ENCODE measurements at places on chromosomes 12 and 14.
A peak's percentile ranks its signal among the peaks of the same experiment; 100 is the strongest.

- peak; percentile 84 for DNase-seq
Measured at GRCh38 chr14:80388980-80389711, 177.8 kb upstream of the DIO2 start.

DNA sequence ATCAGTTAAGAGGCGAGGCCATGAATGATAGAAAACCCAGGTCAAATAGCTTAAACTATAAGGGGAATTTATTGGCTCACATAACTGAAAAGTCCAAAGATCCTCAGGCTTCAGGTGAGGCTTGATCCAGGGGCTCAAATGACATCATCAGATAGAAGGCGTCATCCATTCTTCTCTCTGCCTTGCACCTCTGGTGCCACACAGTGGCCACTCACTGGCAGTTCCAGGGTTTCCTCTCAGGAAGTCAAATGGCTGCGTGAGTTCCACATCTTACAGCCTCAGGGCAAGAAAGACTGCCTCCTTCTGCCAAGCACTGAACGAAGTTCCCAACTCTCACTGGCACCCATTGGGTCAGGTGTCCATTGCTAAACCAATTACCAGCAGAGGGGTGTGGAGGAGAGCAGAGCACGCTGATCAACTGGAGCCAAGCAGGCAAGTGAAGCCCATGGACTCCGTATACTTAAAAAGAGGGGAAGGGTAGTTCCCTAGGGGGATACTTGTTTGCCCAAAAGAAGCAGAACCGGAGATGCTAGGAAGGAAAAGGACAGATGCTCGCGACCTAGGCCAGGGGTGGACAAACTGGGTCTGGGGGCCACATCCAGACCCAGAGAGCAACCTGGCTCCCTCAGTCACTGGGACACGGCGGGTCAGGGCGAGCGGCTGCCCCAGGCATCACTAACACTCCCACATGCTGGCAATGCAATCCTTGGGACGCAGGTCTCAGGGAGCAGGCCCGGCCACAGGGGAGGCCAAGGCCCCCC is 69.3 kb downstream of the SERPINA3 start:
- peak; percentile 8 for DNase-seq

- no peak for DNase-seq
Measured at GRCh38 chr12:75483431-75483830, 2.9 kb downstream of the GLIPR1 start.

DNA sequence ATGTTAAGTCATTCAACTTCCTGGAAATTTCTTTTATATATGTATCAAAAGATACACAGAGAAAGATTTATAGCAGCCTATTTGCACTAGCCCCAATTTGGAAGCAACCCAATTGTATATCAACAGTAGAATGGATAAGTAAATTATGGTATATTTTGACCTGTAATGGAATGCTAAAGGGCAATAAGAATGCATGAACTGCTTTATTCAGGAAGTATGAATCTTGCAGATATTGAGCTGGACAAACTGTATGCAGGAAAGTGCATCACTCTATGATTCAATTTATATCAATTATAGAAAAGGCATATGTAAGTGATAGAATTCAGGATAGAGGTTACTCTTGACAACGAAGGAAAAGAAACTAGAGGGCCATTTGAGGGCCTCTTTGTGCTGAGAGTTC is 913.1 kb upstream of the FBXO33 start:
- no peak for DNase-seq

DNA sequence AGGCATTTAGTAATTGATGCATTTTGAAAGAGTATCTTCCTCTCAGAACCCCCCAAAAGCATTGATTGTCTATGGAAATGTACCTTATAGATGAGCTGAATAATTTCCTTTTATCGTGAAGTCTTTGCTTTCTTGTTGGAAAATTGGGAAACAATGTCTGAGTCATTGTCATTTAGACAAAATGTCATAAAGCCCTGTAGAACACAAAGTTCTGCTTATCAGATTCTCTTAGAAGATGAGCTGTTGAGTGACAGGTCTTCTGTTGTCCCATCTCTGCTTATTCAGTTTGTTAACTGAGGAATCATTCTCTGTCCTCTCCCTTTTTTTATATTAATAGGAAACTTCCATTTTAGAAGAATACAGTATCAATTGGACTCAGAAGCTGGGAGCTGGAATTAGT is 22.9 kb downstream of the MAPKAPK5 start:
- DNase-seq: no peak

DNA sequence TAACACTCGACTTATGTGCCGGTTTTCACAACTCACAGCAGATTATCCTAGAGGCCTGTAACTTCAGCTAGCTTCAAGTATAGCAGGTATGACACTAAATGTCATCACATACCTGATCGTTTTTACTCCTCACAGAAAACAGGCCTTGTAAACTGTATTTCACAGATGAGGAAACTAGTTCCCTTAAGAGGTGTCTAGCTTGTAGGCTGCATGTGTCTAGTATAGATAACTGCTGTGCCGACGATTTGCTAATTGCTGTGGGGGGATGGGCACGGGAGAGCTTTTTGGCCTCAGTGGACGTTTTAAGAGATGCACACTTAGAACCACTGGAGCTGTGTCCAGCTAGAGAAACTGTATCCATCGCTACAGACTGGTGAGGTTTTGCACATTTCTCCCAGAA is 78.8 kb downstream of the PAPOLA start:
- DNase-seq: no peak

DNA sequence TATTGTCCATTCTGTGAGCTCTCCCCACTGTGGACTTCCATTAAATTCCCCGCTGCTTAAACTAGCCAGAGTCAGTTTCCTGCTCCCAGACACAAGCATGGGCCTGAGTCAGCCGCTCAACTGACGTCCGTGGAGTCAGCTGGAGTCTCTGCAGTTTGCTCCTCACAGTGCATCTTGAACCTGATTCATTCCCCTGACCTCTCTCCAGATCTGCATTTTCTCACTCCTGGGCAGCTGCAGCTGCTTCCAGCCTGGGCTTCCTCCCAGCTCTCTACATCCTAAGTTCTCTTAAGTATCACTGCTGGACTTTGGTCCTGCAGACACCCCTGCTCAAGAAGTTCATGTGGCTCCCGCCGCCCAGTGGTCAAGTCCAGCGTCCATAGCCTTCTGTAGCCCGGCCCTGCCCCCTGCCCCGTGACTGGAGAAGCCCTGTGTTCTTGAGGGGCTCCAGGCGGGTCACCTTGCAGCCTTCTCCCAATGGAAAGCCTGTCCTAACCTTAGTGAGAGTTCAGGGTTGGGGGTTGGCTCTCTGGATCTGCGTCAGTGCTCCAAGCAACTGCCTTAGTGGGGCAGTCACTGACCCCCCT is 20.0 kb downstream of the NFKBIA start:
- peak; percentile 85 for DNase-seq

DNA sequence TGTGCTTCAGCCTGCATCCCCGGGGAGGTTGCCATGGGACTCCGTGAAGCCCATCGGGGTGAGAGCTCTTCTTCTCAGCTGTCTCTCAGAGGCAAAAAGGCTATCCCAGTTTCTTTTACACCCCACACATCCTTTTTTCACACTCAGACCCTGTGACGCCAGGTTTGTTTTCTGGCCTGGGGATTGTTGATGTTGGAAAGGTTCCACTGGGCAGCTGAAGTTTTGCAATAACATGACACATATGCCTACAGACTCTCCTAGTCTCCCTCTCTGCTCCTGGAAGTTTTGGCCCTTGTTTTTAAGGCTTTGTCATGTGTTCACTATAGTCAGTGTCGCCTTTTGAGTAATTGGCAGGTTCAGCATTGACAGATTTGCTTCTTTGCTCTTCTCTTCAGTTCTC is 118.6 kb downstream of the SMOC1 start:
- DNase-seq: no peak

DNA sequence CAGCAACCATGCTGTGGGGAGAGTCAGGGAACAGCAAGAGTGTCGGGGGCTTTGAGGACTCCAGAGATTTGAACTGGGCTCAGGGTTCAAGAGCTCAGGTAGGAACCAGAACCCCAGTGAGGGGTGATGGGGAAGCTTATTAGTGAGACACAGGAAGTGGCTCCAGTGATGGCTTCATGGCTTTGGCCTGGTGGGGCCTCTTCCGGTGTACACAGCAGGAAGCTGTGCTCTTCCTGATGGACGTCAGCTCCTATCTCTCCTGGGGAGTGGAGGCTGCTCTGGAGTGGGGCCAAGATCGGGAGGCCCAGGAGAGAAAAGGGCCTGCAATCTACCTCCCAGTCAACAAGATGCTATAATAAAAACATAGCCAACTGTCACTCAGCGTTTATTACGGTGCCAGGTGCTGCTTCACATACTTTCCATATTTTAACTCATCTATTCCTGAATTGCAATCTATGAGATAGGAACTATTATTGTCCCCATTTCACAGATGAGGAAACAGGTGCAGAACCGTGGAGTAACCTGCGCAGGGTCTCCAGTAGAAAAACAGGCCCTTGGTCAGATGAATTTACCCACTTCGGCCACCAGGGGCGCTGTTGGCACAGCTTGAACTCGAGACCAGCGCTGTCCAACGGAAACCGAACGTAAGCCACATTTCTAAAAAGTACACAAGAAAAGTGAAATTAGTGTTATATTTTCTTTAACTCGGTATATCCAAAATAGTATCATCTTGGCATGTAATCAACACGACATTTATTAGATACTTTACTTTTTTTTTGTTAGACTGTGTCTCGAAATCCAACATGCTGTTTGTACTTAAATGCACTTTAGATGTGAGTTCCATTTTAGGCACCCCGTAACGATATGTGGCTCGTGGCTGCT is 63.6 kb upstream of the DLK1 start:
- DNase-seq: no peak

DNA sequence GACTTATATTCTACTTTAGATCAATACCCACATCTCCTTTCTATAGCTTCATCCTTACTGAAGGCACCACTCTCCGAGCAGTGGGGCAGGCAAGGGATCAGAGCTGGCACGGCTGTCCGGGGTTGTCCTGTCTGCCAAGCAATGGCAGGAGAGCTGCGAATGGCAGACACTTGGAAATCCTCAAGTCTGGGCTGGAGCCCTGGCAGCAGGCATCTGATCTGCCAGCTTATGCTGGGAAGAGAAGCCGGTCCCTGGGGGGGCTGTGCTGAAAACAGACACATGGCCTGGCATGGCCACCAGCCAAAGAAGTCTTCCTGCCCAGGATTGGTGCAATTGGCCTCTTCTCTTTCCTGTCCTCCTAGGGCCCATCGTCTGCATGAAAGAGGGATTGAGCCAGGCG is 280.2 kb upstream of the PWP1 start:
- no peak for DNase-seq

GRCh38 chr12:106285982-106286381 is 16.6 kb upstream of the TCP11L2 start:
- DNase-seq: no peak

DNA sequence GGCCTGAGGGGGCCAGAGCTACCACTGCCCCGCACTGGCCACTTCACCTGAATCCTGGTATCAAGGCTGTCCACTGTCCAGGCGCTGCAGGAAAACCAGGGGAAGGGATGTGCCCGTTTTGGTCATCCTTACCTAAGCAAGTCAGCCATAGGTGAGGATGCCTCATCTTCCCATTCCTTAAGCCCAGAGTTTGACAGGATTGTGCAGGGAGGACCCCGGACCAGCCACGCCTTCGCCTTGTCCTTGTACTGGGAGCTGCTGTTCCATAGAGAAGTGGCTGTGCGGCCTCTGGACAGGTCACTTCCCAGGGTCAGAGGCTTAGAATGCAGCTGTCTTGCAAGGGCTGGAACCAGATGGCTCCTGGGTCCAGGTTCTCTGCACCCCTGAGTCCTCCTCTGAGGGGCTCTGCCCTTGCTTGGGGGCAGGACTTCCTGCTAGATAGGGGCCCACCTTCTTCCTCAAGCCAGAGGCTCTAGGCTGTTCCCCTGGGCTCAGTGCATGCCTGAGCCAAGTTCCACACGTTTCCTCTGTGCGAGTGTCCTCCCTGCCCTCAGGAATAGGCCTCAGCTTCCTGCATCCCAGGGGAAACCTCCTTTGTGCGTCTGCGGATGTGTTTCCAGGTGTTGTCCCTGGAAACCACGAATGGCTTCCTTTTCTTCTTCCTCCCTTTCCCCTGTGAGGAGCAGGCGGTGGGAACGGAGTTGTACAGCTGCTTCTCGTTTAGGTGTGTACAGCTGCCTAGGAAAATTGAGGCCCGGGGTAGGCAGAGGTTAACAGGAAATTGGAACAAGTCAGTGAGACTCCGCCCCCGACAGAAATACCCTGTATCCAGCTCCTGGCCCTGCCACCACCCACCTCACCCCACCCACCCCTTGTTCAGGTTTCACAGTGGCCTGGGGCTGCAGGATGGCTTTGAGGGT is 54.3 kb upstream of the RIN3 start:
- DNase-seq: no peak

Measured in AG09309 (cell line).